Fibroblast of lung (primary cell): ENCODE measurements at places on chromosomes 2 and 18. TPM values are rescaled to one million over a fixed set of nuclear protein-coding genes. Genes with fewer than 3 reads are reported as not detected.

SLC19A3 gene
- total RNA-seq: 0.17 and 1.0 TPM in 2 replicates

MDH1B gene
- 0.99 and 1.8 TPM in 2 replicates for total RNA-seq

ANKRD30BL gene
- total RNA-seq: not detected in 2 replicates

PER2 gene
- total RNA-seq: 2.1 and 4.6 TPM in 2 replicates

PDE11A gene
- 0.33 TPM in 1 of 2 replicates, not detected in the other for total RNA-seq

DNA sequence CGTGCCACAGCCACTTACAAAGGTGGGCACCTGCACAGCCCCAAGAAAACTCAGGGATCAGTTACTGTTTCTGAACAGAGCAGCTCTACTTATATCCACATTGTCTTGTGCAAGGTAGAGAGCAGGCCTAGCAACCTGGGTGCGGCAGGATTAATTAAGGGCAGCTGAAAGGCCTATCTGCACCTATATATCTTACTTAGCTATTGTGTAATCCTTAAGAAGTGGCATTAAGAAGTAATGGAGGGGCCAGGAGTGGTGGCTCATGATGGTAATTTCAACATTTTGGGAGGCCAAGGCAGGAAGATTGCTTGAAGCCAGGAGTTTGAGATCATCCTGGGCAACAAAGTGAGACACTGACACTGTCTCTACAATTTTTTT, 12.8 kb upstream of the ARL5A start:
- H3K27me3 ChIP-seq: no peaks in the 10 kb centered on the region
- H3K27ac ChIP-seq: no peak overlapping the region
- no peaks in the 10 kb centered on the region for H3K4me1 ChIP-seq
- no peak for DNase-seq
- H3K36me3 ChIP-seq: no peaks in the 10 kb centered on the region
- H3K4me3 ChIP-seq: no peak overlapping the region

DNA sequence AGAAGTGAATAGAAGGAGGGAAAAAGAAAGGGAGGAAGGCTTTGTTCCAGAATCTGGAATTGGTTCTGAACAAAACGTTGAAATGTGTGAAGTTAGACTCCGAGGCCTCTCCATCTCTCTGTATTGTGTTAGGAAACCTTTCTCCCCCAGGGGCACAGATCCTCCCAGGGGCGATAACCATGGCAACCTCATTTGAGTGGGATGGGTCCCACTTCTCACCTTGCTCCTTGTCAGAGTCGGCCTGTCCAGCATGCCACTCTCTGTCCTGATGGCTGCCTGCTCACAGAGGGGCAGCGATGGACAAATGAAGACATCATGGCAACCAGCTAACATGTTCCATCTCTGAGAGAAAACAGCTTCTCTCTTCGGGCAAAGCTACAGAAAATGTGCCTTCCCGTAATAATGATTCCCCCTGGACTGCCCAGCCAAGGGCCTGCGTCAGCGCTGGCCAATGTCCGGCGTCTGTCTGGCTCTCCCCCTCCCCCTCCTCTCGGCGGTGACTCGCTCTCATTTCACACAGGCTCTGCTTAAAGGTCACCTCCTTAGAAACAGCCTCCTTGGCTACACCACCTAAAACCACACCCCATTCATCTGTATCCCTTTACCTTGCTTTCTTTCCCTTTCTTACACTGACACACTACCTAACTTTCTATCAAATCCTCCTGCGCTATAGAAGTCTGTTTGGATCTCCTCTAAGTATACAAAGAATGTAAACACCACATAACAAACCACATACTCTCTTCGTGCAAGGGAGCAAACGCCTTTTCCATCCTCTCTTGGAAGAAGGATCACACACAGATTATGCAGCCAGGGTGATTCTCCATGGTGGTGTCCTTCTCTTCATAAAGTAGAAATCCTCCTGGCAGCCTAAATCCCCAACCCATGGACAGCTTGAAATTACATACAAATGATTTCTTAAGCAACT, 32.1 kb upstream of the TTC39C start:
- DNase-seq: peak; percentile 76
- H3K27me3 ChIP-seq: no peaks in the 10 kb centered on the region
- H3K27ac ChIP-seq: peak overlapping the region; percentile 57
- no peaks in the 10 kb centered on the region for H3K36me3 ChIP-seq

DNA sequence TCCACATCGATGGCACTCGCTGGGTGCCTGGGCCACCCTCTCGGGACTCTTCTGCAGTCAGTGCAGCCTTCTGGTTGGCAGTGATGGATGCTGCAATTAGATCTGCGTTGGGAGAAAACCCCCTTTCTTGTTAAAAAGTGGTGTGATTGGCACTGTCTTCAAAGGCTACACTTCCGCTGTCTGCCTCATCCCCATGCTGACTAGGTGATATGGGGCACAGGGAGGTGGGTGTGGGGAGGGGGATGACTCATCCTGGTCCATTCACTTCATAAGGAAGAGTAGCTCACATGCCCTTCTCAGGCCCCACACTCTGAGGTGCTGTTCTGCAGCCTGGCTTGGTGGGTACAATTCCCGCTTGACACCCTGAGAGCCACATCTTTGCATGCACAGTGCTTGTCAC, 77.4 kb downstream of the THNSL2 start:
- H3K27ac ChIP-seq: no peak overlapping the region
- no peaks in the 10 kb centered on the region for H3K36me3 ChIP-seq
- H3K4me1 ChIP-seq: no peaks in the 10 kb centered on the region
- no peaks in the 10 kb centered on the region for H3K27me3 ChIP-seq
- DNase-seq: no peak

DNA sequence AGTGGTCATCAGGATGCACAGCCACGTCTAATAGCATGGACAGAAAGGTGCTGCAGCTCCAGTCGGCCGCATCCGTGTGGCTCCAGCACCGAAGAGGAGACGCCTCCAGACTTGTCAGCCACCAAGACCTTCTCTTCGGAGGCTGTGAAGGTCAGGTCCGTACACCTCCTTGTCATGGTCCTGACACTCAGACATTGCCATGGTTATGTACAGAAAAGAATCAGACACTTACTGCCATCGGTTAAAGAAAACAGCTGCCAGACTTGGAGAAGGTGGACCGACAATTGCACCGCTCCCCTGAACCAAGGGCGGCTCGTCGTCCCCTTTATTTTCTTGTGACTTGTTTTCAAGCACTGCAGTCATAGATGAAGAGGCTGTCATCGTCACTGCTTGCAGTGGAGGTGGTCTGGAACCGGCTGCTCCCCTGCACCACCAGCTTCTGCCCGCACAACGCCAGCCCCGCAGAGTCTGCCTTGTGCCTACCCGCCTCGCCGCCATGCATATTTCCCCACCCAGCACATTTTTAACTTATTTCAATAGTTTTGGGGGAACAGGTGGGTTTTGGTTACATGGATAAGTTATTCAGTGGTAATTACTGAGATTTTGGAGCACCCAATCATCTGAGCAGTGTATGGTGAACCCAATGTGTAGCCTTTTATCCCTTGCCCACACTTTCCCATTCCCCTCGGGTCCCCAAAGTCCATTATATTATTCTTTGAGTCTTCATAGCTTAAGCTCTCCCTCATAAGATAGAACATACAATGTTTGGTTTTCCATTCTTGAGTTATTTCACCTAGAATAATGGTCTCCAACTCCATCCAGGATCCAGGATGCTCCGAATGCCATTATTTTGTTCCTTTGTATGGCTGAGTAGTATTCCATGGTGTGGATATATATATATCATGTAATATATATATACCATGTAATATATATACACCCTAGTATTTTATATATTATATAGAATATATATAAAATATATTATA, 18.1 kb downstream of the FBXO48 start:
- H3K4me3 ChIP-seq: no peak overlapping the region
- no peaks in the 10 kb centered on the region for H3K36me3 ChIP-seq
- H3K27me3 ChIP-seq: peaks cover 3% of the 10 kb centered on the region

- no peaks in the 10 kb centered on the region for H3K36me3 ChIP-seq
- no peaks in the 10 kb centered on the region for H3K4me1 ChIP-seq
- H3K27me3 ChIP-seq: no peaks in the 10 kb centered on the region
- no peak overlapping the region for H3K4me3 ChIP-seq
- no peak overlapping the region for H3K27ac ChIP-seq
These were observed 244.9 kb downstream of the LOXHD1 start for GRCh38 chr18:46411867-46412690.

GRCh38 chr2:127740665-127741288, 39.5 kb downstream of the SFT2D3 start:
- no peaks in the 10 kb centered on the region for H3K36me3 ChIP-seq
- H3K27me3 ChIP-seq: no peaks in the 10 kb centered on the region
- no peak overlapping the region for H3K27ac ChIP-seq
- no peak overlapping the region for H3K4me3 ChIP-seq

DNA sequence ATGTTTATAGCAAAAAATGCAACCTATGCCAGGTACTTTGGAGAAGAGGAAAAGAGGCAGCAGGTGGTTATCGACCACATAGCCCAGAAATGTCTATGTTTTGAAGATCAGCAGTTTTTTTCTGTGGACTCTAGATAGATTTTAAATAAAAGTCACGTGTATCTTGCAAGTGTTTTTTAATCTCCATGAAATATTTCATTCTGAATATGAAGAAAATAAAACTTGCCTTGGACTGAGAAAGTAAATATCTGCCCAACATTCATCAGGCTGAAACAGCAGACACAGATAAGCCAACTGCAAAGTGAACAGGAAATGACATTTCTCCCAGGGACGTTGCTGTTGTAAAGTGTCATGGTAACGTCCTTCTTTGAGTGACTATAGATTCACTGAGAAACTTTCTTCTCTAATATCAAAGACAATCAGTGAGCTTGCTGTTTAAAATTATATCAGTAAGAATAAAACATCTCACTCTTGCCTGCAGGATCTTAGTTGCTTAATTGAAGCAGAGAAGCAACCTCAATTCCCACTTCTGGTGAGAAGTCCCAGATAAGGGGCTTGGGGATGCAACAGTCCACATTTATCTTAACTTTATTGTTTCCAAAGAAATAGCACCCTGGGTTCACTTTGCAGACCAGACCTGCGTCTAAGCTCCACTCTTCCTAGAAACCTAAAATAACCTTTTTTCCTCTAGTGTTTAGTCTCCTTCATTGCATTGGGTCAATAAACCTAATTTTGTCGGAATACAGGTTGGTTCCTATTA, 6.3 kb downstream of the MYOM1 start:
- no peaks in the 10 kb centered on the region for H3K36me3 ChIP-seq
- no peaks in the 10 kb centered on the region for H3K27me3 ChIP-seq
- H3K27ac ChIP-seq: no peak overlapping the region
- no peak overlapping the region for H3K4me3 ChIP-seq
- H3K4me1 ChIP-seq: peaks cover 3% of the 10 kb centered on the region

GRCh38 chr2:227657199-227657845, 9.3 kb upstream of the SCYGR5 start:
- no peaks in the 10 kb centered on the region for H3K36me3 ChIP-seq
- H3K4me1 ChIP-seq: peaks cover 4% of the 10 kb centered on the region
- DNase-seq: peak; percentile 69
- no peaks in the 10 kb centered on the region for H3K27me3 ChIP-seq
- H3K27ac ChIP-seq: no peak overlapping the region

DNA sequence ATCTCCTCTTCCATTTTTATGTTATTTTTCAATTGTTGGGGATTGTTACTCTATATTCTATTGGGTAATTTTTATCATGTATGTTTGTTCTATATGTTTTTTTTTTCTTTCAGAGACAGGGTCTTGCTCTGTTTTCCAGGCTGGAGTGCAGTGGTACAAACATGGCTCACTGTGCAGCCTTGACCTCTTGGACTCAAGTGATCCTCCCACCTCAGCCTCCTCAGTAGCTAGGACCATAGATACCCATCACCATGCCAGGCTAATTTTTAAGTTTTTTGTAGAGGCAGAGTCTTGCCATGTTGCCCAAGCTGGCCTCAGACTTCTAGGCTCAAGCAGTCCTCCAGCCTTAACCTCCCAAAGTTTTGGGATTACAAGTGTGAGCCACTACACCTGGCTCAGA, 88.7 kb downstream of the TTC27 start:
- H3K4me1 ChIP-seq: peaks cover 4% of the 10 kb centered on the region
- H3K36me3 ChIP-seq: no peaks in the 10 kb centered on the region
- no peak overlapping the region for H3K27ac ChIP-seq
- H3K4me3 ChIP-seq: no peak overlapping the region
- H3K27me3 ChIP-seq: no peaks in the 10 kb centered on the region
